ENCODE measurements at places on chromosomes 2 and 18.

DNA sequence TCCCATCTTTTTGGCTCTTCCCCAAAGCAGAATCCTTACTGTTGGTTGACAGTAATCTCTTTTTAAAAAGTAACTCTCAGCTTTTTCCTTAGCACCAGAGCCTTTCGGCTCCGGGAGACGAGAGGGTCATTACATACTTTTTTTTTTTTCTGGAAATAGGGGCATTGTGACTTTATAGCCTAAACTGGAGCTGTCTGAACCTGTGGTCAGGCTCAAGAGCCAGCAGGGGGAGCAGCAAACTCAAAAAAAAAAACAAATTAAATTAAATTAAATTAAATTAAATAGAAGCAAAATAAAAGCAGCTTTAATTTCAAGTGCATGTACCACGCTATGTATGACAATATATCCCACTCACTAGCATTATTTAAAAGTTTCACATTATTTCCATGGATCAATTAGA, 156.6 kb downstream of the DTNA start:
- ATAC-seq: no peak

DNA sequence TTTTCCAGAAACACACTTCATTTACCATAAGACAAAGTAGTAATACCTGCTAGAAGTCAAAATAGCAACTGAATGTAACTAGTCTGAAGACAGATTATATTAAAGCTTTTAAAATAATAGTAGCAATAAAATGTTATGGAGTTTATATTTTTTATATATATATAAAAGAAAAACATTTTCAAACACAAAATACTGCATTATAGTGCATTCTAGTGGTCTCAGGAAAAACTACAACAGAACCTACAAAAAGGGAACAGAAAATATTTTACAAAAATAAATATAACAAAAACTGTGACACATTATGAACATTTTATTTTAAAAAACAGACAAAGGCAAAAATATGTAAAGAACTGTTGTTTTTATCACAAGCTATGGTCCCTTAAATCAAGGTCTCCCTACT, 48.0 kb downstream of the STRN start:
- no peak for ATAC-seq

DNA sequence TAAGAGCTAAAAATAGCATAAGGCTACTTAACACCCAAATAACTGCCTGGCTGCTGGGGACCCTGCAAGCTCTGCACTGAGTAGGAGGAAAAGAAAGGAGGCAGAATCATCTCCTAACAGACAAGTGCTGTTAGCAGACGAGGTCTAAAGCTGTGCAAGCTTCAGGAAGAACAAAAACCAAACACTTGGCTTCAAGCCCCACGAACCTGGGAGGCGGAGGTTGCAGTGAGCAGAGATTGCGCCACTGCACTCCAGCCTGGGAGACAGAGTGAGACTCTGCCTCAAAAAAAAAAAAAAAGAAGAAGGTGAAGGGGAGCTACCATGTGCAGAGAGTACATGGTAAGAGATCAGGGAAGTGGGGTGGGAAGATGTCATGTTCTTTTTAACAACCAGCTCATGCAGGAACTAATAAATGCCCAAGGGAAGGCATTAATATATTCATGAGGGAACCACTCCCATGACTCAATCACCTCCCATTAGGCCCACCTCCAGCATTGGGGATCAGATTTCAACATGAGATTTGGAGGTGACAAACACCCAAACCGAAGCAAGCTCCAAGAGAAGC, 28.8 kb upstream of the INO80C start:
- ATAC-seq: peak; percentile 27

- ATAC-seq: no peak
Observed at GRCh38 chr18:61006687-61007224, 326.5 kb upstream of the CDH20 start.

GRCh38 chr2:117825437-117825836, 10.9 kb downstream of the DDX18 start:
- ATAC-seq: no peak

DNA sequence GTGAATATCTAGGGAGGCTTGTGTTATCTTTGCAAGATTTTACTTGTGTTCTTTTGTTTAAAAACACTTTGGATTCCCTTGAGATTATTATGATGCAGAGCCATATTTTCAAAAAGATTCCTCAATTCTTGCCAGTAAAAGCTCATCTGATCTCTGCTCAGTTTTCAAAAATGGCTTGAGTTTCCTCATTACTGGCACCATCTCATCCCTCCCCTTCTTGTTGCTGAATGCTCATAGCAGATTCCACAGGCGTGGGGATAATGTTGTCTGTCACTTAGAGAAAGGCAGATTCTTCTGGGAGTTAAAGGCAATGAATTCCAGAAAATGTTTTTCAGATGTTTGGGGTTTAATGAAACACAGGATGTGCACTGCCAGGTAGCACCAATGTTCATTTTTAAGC, 170.4 kb upstream of the TANK start:
- ATAC-seq: no peak

- ATAC-seq: no peak
Observed at GRCh38 chr2:215967590-215968378, 45.6 kb downstream of the MREG start.

GRCh38 chr2:138017824-138018223, 53.6 kb downstream of the HNMT start:
- no peak for ATAC-seq

- ATAC-seq: no peak
Observed at GRCh38 chr2:101720732-101721131, 23.2 kb downstream of the MAP4K4 start.

DNA sequence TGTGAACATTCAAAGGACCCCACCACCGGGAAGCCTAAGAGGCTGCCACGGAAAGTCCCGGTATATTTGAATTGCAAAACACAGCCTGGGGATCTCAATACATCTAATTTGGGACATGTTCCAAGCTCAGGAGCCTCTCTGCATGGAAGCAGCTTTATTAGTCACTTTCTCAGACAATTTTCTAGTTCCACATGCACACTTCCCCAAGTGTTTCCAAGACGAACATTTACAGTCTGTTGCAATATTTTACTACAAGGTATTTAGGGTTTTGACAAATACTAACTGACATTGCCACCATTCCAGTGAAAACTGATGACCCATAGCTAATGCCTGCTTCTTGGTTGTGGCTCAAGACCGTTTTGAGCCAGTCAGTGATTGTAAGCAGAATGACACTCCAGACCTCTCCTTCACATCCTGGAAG, 145.3 kb downstream of the NCKAP5 start:
- no peak for ATAC-seq

GRCh38 chr2:204012072-204012653, 75.6 kb downstream of the ICOS start:
- ATAC-seq: no peak

All from gastroesophageal sphincter (tissue), 4 donors.